ENCODE measurements at places on chromosomes 7 and 10.

DNA sequence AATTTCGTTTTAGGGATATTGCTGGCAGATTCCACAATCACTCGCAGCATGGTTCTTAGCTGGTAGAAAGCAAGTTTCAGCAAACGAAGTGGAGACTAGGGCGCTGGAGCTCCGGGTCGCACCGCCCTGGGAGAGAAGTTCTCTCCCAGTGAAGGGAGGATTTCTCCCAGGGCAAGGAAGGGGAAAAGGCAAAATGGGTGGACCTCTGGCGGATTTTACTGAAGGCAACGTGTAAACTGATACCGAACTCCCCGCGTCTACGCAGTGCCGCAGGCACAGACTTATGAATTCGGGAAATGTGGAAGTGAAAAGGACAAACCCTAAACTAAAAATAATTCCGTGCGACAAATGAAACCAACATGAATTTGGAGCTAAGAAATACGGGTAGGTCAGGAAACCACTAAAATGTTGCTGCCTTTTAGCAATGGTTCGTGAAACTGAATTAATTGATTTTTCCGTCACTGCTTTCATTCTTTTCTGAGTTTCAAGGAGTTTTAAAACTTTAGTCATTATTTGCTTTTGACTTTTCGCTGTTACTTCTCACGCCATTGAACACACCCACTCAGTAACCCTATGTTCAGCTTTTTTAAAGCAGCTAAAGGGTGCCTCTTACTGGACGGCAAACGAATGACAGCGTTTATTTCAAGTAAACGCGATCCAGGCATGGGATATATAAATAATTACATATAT, at the start of gene MYOF:
Gene MYOF, minus strand, starts transcription at position 190 of the 690 bp plus-strand sequence. Its CDS starts 140 bp downstream, at position 50.
- peak; percentile 21 for DNase-seq

DNA sequence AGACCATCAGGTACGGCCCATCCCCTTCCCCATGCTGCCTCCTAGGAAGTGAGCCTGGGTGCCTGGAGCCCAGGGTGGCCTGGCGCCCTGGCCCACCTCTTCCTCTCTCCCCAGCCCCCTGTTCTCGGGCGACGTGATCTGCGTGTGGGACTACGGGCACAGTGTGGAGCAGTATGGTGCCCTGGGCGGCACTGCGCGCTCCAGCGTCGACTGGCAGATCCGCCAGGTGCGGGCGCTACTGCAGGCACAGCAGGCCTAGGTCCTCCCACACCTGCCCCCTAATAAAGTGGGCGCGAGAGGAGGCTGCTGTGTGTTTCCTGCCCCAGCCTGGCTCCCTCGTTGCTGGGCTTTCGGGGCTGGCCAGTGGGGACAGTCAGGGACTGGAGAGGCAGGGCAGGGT, 17.0 kb downstream of the ASL start:
- no peak for DNase-seq

GRCh38 chr10:121927318-121927840, 452 bp downstream of the ATE1 start:
- DNase-seq: peak; percentile 7

DNA sequence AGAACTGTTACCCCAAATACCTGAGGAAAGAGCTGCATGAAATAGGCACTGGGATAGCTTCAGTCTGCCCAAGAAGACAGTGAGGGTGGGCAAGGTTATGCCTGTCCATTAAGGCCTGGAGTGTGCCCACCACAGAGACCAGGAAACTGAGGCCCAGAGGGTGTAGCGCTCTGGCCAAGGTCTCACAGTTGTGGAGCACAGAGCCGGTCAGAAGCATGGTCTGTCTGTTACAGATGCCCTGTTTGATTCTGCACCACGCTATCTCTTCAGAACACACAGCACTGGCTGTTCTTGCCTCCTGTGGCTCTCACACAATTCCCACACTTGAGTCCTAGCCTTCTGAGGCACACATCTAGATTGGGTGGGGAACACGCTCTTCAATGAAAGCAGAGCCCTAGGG, 261.4 kb downstream of the GRID1 start:
- DNase-seq: no peak

DNA sequence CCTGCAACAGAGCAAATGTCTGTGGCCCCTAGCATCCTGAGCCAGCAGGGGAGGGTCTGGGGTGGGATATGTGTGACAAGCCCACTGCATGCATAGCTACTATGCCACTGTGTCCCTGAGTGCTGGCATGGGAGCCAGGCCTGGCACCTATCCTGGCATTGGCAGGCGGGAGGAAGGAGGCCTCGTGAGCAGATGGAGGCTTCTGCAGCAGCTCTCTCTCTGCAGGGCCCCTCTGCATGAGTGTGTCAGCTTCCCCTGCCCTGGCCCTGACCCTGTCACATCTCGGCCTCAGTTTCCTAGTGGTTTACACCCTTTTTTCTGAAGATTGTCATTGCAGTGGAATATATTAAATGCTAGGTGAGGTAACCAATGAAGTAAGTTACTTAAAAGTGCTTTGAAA, 13.1 kb upstream of the IMPDH1 start:
- DNase-seq: no peak

GRCh38 chr7:158586499-158587161, 993 bp downstream of the PTPRN2 start:
- no peak for DNase-seq

DNA sequence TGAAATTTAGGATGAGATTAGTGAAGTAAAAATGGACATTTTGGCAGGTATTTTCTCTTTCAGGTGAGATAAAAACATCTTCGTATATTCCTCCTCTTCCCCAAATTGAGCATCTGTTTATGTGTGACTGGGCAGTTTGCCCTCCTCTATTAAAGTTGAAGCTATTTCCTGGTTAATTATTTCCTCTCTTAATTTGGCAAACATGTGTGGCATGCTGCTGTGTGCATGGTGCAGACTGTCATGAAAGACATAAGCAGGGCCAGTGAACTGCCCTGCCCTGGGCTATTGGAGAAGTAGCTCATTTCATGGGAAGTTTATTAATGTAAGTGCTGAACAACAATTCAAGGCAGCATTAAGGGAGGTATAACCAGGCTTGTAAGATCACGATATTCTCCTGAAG, 52.6 kb downstream of the EVX1 start:
- no peak for DNase-seq

DNA sequence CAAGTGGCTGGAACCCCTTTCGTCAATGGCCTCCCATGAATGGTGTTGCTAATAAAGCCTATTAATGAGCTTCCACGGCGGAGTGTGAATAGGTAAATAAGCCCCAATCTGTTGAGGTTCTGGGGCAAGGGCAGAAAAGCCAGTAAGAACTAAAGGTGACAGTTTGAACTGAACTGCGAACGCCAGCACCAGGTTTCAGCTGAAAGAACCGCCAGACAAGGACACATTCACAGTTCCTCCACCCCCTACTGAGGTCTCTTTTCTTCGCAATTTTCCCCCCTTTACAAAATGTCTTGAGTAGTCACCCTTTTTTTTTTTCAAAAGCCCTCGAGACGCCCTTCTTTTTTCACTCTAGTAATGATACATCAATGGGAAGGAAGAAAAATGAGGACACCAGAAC, 2.4 kb upstream of the FGFR2 start:
- DNase-seq: no peak

DNA sequence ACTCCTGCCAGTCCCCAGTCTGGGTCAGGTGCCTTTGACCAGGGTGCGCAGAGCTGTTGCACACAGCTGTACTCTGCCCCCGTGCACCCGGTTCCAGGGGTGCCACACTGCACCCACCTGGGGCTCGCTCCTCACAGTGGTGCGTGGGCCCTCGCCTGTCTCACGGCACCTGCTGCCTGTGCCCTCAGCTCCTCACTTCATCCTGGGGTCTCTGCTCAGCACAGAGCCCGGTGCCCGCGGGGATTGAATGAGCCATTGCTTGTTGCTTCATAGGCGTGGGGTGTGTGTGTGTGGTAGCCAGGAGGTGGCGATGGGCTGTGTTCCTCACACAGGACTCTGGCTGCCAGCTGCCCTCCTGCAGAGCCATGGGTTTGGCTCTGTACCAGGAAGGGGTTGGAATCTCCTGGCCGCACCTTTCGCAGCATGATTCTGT, 18.5 kb downstream of the EIF3B start:
- DNase-seq: no peak

DNA sequence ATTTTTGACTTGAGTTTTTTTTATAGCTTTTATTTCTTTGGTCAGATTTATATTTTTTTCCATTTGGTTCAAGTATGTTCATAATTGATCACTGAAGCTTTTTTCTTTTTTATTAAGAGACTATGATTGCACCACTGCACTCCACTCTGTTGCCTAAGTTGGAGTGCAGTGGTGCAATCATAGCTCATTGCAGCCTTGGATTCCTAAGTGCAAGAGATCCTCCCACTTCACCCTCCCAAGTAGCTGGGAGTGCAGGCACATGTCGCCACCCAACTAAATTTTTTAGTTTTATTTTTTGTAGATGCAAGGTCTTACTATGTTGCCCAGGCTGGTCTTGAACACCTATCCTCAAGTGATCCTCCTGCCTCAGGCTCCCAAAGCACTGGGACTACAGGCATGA, 97.7 kb upstream of the KIF5B start:
- DNase-seq: no peak

GRCh38 chr10:11208243-11208642, 190.6 kb downstream of the CELF2 start:
- no peak for DNase-seq

DNA sequence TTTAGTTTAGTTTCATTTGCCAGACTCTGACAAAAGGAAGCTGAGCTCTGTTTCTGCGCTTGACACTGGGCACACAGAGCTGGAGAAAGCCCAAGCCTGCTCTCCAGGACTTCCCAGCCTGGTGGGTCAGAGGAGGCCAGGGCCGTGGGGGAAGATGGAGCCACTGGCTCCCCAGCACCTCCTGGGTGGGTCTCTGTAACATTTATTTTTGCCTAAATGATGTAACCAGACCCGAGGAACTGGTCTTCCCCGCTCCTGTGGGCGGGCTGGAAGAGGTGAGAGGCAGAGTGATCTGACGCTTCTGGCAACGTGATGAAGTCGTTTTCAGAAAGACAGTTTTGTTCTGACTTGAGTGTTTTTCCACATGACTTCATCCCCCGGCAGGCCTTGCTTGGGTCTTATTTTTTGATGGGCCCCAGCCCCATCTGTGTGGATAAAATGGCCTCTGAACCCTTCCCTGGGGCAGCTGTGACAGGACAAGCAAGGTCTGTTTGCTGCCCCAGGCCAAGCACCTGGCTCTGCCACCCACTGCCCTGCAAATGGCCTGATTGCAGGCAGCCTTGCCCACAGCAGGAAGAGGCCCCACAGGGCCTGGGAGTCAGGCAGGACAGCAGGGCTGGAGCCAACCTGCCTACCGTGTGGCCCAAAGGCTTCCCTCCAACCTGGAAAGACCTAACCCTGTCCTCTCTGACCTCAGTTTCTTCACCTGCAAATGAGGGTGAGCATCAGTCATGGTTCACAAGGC, 304.9 kb upstream of the ZMIZ1 start:
- DNase-seq: peak; percentile 53

DNA sequence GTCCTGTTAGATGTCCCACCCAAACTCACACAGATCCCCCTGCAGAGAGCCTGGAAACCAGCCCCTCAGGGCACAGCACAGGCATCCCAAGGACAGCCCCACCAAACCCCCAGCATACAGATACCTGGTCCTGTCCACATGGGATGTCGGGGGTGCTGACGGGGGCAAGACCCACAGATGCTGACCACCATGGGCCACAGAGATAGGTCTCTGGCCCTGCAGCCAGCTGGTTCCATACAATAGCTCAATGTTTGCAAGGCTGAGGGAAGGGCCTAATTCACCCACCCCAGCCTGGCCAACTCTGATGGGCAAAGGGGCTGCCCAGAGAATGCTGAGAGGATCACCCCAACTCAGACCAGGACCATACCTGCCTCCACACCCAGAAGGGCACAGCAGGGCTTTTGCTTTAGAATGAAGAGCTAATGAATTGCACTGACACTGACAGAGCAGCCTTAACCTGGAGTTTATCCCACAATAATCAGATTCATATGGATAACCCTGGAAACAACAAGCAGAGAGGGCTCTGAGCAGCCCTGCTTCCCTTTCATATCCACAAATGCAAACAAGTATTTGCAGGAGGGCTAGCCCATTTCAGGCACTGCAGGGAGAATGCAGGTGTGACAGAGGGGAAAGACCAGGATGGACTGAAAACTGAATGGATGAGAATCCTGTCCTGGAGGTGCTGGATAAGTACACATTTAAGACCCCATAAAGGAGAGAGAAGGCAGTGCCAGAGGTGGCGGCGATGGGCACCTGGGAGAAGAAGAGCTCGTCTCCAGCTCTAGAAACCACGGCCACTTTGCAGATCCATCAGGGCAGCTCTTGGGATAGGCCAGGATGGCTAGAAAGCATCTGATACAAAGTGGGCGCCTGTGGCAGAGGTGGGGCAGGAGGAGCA, 126.7 kb downstream of the TNS3 start:
- DNase-seq: no peak

DNA sequence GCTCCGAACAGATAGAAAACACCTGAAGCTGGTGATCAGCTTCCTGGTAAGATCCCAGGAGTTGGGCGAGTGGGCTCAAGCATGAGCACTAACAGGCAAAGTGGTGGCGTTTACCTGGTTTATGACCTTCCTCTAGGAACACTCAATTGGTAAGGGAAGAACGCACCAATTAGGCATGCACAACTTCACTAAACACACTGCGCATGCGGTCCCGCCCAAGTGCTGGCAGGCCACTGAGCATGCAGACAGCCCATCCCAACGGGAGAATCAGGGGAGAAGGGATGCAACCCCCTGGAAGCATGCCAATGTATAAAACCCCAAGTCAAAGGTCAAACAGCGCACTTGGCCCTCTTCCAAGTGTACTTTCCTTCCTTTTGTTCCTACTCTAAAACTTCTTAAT, 70.4 kb downstream of the LYZL2 start:
- DNase-seq: no peak

GRCh38 chr7:74173866-74174605, at the start of gene EIF4H:
Gene EIF4H, plus strand, starts transcription at chr7:74174356. Its CDS starts 28 bp downstream, at chr7:74174384.
- DNase-seq: peak; percentile 85

DNA sequence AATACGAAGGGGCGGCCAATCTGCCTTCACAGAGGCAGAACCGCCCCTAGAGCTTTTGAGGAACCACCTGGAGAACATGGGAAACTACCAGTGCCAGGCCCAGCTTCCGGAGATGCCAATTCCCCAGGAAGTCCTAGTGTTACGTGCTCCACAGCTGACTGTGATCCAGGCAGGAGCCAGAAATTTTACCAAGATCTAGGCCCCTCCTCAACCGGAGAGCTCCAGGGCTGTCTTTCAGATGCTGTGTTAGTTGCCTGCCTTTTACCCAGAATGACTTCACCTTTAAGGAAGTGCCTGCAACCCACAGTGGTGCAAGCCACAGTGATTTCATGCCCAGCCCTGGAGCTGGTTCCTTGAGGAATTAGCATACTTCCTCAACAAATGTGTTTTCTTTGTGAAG, 62.9 kb downstream of the ELMO1 start:
- no peak for DNase-seq

- no peak for DNase-seq
Observed at GRCh38 chr10:119431034-119431772, 111.3 kb downstream of the RGS10 start.

DNA sequence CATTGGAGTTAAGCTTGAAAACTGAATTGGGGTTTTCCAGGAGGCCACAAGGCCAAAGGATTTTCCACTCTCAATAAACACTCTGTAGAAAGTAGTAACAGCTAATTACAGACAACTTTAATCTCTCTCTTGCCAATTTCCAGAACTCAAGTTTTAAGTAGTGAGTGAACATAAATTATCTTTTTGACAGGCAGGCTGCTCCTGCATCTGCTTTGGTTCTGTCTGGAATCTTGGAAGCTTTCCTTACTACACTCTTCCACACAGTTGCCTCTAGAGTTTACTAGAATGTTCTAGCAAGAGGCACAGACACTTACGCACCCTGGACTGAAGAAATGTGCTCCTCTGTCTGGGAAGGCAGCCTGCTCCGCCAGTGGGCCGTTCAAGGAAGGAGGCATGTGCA, 90.5 kb upstream of the WAC start:
- DNase-seq: no peak

All from T-helper 1 cell (primary cell).